HuH-7 (cell line): ENCODE measurements at places on chromosomes 11 and 22.

DNA sequence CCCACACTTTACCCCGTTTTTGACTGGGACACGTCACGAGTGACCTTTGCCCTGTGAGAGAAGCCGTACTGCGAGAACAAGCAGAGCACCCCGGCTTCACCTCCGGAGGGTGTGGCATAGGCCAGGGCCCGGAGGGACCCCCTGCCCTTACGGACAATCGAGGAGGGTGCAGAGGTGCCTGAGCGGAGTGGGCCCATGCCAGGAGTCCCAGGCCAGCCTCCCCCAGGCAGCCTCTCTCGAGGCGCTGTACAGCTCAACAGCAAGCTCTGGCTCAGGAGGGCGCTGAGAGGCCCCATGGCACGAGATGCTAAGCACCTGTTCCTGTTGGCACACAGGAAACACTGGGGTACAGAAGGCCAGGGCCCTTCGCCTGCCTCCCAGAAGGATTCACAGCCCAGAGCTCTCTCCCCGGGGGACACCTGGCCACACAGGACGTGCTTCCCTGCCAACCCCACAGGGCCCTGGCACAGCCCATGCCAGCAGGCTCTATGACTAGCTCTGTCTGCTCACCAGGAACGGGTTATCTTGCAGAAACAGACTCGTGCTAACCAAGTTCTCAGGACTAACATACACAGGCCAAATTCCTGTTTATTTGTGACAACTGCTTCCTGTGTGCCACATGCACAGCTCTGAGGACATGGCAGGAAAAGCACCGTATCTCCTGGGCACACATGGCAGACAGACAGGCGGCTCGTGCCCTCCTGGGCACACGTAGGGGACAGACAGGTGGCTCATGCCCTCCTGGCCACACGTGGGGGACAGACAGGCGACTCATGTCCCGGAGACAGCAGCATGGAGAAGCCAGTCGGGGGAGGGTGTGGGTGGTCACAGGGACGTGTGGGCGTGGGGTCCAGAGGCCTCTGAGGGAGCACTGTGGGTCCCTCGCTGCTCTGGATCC, 11.6 kb downstream of the TOLLIP start:
- no peak for DNase-seq

DNA sequence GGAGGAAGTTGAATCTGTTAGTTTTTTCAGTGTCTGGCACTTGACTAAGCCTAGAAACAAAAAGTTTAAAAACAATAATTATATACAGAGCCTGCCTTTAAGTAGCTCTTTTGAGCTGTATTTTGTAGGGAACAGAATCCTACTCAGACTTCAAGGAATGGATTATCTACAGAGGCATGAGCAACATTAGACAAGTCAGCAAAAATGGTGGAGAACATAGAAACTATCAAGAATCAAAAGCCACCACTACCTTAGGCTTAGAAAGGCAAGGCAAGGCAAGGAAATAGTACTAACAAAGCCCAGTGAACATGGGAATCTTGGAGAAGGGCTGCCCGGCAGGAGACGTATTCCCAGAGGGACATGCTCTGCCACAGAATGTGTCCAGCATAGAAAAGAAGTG, 353.6 kb upstream of the FAT3 start:
- no peak for DNase-seq

- DNase-seq = no peak
Observed at GRCh38 chr11:33801821-33802193, 27.5 kb upstream of the FBXO3 start.

DNA sequence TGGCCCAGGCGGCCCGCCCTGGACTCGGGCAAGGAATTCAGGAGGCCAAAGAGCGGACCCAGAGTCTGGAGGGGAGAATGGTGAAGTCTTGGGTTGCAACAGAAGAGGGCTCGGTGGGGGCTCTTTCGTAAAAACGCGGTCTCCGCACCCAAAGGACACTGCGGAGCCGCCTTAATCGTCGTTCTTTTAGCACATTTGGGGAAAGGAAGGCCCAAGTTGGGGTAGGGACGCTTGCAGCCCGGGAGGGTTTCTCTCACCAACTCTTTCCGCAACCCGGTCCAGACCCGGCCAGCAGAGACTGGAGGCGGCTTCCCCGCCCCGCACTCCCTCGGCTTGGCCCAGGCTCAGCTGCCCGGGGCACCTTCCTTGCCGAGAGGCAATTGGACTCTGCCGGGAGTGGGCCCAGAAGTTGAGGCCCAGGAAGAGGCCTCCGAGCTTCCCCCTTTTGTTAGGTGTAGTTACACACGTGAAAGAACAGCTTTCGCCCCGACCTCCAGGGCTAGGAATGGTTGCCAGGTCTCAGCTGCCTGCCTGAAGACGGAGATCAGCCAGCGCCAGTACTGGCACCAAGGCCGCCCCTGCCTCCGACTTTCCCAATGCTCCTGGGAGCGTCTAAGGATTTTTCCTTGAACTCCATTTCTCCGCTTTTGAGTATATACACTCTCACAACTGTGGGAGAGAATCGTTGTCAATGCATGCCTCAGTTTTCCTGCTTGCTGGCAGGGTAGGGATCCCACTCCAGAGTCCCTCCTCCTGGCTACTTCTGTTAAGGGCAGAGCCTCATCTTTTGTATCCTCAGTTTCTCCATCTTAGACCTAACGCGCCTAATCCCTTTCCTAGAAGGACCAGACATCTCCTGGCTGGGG, 3.7 kb downstream of the ALX4 start:
- no peak for DNase-seq

DNA sequence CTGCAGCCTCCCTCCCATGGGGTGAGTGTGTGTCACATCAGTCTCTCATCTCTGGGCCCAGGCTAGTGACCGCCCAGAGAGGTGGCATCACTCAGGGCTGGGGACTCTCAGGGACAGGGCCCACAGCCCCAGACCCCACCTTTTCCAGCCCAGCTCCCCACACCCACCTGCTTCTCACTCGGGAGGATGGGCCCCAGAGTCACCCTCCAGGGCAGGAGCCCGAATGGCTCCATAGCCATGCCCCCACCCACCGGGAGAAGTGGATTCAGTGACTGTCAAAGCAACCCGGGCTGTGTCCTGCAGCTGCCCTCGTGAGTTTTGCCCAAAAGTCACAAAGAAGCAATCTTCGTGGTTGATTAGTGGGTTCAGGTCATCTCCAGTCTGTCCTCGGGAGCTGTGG, 26.0 kb downstream of the PARVG start:
- DNase-seq = no peak

- DNase-seq = no peak
Observed at GRCh38 chr11:81888391-81888790, 845.3 kb downstream of the FAM181B start.

DNA sequence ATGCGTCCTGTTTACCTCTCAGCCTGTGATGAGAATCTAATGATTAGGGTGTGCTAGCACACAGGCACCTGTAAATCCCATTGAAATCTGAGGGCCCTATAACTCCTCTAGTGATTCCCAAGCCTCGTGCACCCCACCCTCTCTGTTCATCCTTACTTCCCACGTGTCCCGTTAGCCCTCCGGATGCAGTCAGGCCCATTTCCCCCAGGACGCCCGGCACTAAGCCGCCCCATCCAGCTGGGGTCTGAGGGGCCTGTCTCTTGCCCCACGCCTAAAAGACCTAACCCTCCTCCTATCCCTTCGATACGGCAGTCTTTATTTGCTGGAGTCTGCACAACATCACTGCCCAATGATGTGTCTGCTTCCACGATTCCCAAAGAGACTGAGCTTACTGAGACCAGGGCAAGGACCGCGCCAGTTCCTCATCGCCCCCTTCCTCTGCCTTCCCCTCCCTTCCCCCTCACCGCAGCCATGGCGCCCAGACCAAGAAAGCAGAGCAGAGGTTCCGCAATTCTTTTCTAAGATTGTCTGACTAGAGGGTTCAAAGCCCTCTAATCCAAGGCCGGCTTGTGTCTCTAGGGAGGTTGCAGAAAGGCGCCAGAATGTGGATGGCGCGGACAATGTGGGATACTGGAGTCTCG, 1.1 kb upstream of the FADS2 start:
- DNase-seq = no peak

DNA sequence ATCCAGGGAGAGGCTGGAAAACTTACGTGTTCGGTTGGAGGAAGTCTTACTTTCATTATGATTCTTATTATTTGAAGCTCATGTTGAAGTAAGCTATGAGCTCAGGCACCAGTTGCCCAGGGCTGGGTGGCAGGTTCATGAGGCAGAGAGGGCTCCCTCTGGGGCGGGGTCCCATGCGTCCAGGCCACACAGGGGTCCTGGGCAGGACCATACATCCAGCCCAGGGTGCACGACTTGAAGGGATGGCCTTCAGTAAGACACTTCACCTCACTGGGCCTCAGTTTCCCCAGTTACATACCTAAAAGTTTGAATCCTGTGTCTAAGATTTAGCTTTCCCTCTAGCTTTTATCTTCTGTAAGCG, 107.3 kb upstream of the B3GAT1 start:
- DNase-seq = no peak

GRCh38 chr11:100980156-100980555, 149.5 kb downstream of the PGR start:
- no peak for DNase-seq

DNA sequence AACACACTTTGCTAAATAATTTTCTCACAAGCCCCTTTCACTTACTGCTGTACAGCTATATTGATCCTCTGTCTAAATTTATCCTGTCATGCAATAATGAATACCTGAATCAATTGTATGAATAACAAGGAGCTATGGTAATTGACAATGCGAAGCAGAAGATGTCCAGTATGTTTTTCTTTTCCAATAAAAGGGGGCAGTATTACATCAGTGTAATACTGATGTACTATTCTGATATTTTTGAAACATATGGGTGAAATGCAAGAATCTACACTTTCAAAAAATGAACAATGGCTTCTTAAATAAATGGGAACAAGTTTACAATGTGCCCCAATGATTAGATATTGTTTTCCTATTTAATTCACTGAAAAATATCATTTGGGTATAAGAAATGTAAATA, 315.1 kb downstream of the SOX6 start:
- no peak for DNase-seq

- no peak for DNase-seq
Observed at GRCh38 chr22:20531404-20532201, 24.2 kb downstream of the MED15 start.
